ENCODE measurements at places on chromosomes 1 and 21. TPM values are rescaled to one million over a fixed set of nuclear protein-coding genes. Genes with fewer than 3 reads are reported as not detected.

Gene SLC45A1
- 2.0 TPM for total RNA-seq

Gene MRPL24
- 42.8 TPM for total RNA-seq

Gene CNR2
- under 0.01 TPM for total RNA-seq

Gene MAP3K7CL
- 6.9 TPM for total RNA-seq

Gene FLAD1
- 5.2 TPM for total RNA-seq

Gene CELA3A
- total RNA-seq: not detected

Gene FNBP1L
- 15.0 TPM for total RNA-seq

All from fibroblast of the aortic adventitia (primary cell).